SHP77 treated with DMSO at 0.1 percent for 48 hours (cell line): ENCODE measurements at places on chromosomes 4 and X.

DNA sequence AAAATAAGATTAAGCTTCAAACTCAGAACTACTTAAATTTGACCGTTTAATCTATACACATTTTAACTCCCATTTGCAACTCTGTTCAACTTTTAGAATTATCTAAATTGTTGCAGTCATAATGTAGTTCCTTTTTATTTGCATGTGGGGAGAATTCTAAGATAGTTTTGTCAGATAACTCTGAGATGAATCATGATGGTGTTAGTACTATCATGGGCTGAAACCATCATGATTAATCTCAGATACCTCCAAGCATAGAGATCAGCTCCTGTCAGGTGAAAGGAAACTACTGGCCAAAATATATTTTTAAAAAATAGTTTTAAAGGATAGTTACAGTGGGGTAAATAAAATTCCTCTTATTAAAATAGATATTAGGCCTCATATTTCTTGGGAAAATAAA is 39.0 kb downstream of the FBXO8 start:
- DNase-seq, result no peak

GRCh38 chr4:133624744-133625143 is 475.6 kb downstream of the PCDH10 start:
- DNase-seq, result no peak

GRCh38 chr4:176818531-176818930 is 25.8 kb upstream of the VEGFC start:
- no peak for DNase-seq

- no peak for DNase-seq
Measured at GRCh38 chr4:2251795-2252529, 9.9 kb downstream of the MXD4 start.

DNA sequence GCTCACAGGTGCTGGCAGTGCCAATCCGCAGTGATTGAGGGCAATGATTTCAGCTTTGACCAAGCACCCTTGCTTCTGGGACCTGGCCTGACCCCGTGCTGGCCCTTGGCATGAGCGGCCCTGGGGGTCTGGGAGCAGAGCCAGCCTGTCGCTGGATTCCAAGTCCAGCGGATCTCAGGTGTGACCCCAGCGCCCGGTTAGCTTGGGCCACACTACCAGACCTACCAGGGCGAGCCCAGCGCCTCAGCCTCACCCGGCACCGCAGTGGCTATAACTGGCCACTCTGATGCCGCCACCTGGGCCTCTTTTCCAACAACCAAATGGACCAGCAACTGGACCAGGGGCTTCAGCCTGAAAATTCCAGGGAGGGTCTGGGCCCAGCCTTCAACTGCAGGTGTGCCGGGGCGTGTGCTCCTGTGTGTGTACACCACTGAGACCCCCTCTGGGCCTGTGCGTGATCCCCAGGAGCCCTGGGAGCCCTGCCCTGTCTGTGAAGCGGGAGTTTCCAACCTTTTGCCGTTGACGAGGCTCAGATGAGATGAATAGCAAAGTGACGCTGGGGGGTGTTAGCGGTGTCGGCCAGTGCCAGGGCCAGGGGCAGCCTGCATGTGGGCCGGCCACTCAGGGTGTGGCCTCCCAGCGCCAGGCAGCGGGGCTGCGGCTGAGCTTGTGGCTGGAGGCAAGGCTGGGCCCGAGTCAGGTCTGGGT is 658 bp downstream of the SH3TC1 start:
- no peak for DNase-seq
